ENCODE measurements at places on chromosomes 16 and 17.

- DNase-seq, result no peak
Measured at GRCh38 chr16:66107661-66108060, 258.8 kb upstream of the CDH5 start.

GRCh38 chr17:75622076-75622475, 11.2 kb upstream of the SMIM5 start:
- no peak for DNase-seq

DNA sequence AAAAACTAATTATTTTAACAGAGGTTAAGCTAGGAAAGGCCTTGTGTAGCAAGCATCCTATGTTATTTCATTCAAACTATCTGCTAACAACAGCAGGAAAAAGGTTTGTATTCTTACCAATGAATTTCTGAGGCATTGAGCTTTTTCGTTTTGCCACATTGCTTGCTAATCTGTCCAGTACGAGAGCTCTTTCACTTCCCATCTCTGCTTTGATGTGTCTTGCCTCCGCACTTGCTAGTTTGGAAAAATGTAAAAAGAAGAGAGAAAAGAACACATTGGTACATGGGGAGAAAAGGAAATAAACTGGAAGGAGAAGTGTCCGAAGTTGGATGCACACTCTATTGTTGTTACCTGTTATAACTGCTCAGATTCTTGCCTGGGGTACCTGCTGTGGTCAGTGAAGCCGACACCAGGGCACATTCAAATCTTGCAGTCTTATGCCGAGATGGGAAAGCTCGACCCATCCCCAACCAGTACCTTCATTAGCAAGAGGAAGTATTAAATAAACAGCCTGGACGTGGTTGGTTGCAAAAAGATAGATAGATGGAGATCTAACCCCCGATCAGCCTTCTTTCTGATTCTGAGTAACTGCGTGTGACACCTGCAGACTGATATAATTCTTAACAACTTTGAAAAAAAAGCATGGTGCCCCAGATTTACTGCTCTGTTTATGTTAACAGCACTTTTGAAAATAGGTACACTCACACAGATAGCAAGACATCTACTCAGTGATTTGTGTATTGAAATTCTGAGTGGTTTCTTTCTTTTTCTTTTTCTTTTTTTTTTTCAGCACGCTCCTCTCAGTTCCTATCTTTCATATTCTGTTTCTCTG, 40.0 kb downstream of the GRB7 start:
- no peak for DNase-seq

DNA sequence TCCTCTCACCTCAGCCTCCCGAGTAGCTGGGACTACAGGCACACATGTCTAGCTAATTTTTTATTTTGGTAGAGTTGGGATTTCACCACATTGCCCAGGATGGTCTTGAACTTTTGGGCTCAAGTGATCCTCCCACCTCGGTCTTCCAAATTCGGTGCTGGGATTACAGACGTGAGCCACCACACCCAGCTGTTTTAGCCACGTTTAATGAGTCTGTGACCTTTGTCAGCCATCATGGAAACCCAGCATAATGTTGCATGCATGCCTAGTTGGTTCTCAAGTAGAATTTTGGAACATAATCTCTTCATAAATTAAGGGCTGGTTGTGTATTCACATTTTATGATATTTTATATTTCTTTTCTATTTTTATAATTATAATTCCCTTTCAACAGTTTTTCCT, 42.0 kb downstream of the GOSR1 start:
- DNase-seq, result no peak

All from psoas muscle (tissue), 8 donors.